Cortex of kidney (tissue), 1 donor: ENCODE measurements at places on chromosomes 1 and 21.

DNA sequence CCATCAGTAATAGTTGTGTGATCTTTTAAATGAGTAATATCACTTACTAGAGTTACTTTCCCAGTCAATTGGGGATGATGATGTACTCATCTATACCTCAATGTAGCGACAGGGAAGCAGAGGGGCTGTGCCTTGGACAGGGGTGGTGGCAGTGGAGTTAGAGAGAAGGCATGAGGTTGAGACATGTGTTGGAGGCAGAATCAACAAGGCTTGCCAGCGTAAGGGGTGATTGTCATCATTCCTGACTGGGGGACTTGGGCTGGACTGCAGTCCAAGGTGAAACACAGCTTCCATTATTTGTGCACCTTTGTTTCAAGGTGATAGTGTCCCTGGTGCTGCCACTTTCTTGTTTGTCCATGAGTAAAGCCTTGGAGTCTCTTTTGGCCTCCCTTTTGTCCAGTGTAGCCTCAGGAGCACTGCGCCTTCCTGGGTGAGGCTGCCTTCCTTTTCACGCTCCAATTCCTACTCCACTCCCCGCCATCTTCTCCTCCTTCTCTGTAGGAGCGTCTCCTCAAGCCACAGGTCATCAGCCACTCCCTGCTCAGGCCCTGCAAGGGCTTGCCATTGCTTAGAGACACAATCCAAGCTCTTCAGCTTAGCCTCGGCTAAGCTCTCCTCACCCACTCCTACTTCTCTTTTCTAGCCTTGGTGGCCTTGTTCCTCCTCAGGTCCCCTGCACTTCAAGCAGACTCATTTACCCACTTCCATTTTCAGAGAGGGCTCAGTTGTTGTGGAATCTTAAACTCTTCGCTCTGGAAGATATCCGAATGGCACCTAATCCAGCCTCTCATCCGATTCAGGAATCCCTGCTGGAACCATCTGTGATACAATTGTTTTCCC is 77.6 kb upstream of the CD34 start:
- DNase-seq, result no peak

DNA sequence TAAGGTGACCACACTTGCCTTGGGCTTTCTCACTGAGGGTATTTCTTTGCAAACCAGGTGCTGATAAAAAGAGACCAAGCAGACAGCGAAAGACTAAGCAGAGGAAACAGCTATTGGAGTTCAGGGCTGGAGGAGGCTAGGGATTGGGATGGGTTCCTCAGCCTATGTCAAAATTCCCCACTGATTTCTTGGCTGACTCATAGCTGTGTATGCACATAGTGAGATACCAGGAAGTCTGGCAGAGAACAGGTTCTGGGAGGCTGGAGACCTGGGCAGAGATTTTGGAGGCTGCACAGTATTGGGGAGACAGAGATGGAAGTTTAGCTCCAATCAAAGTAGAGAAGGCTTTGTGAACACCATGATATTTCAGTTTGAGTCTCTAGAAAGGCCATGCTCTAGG is 25.3 kb downstream of the YARS1 start:
- no peak for DNase-seq

DNA sequence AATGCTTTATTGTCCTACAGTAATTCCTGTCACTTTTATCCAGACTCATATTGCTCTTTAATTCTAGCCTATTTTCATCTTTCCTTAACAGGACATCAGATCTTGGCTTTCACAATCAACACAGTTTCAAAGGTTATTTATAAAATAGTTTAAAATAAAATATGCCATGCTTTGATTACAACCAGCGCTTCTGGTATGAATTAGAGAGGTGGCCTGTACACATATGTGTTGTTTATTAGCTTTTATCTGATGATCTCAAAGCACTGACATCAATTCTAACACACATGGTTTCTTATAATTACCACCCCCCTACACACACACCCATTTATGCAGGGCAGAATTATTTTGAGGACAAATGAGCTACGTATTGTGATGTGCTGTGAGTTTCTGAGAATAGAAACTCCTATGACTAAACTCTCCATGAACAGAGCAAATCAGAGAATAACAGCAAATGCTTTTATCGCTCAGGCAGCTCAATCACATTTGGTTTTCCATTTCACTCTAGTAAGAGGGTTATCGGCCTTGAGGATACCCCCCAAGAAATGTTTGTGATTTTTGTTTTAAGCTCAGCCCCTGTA is 18.0 kb downstream of the CD247 start:
- DNase-seq, result no peak

GRCh38 chr1:29129916-29130315 is 6.2 kb upstream of the TMEM200B start:
- DNase-seq, result no peak

- DNase-seq, result no peak
These were observed 375.3 kb upstream of the C1orf87 start for GRCh38 chr1:60448850-60449249.

DNA sequence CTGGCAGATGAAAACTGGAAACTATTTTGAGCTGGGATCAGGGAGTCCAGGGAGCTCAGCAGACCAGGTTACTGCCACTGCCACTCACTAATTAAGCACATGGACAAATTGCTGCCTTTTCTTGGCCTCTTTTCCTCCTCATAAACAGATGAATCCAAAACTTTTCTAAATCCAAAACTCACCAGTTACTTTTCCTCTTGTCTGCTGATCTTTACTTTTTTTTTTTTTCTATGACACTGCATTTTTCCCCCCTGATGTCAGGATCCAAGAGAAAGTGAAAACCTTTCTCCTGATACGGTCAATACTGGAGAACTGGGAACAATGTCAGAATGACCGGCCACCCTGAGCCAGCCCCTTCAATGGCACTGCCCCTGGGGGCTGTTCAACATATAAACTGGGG is 405.8 kb downstream of the DUSP10 start:
- DNase-seq, result no peak

GRCh38 chr1:192668409-192668983 is 32.5 kb downstream of the RGS13 start:
- DNase-seq, result no peak

DNA sequence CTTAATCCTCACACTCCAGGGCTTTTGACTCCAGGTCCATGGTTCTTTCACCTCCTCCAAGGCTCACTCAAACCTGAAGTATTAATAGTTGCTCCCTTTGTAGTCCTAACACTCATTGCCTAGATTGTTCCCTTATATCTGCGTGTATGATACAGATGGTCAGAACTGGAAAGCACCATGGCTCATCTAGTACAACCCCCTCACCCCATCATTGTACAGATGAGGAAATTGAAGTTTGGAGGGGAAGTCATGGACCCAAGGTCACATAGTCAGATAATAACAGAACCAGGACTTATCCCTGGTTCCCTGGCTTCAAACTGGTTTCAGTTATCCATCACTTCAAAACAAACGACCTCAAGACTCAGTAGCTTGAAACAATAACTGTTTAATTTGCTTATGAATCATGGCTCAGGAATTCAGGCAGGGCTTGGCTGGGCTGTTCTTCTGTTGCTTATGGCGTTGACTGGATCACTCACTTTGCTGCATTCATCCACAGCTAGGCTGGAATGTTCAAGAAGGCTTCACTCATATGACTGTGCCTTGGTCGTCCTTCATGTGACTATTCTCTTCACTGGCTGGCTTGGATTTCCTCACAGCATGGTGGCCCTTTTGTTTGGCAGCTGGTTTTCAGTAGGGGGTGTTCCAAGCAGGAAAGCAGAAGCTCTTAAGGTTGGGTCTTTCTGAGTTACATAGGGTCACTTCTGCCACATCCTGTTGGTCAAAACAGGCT is 5.0 kb downstream of the NOS1AP start:
- DNase-seq, result no peak

DNA sequence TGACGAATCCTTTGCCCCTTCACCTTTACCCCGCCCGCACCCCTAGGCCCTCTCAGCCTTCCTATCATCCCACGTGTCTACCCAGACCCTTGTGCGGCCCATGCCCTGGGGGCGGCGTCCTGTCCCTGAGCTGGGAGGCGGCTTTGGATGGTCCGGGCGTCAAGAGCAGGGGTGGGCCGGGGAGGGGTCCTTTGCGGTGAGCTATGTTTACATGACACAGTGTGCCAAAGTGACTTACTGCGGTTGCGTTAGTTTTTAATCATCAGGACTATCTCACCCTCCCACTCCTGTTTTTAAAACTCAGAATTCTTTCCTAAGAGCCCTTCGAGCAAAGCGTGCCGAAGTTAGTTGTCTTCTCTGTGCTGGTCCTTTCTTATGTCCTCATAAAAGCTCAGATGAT is 144.6 kb downstream of the PGBD5 start:
- no peak for DNase-seq

DNA sequence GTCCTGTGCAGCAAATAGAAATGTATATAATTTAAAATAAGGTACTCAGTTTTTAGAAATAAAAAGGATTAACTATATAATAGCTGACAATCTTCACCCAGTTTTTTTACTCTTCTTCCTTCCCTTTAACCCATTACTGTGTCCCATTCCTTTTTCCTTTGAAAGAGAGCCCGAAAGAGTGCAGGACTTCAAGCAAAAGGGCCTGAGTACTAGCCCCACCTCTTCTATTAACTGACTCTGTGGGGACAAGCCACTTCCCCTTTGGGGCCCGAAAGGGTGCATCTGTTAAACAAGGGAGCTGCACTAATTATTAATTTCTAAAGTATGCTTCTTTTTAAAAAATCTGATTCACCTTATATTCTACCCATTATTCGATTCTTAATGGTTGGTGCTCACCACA is 3.3 kb downstream of the USP24 start:
- DNase-seq, result no peak

GRCh38 chr1:93810316-93810715 is 68.7 kb downstream of the DNTTIP2 start:
- no peak for DNase-seq

DNA sequence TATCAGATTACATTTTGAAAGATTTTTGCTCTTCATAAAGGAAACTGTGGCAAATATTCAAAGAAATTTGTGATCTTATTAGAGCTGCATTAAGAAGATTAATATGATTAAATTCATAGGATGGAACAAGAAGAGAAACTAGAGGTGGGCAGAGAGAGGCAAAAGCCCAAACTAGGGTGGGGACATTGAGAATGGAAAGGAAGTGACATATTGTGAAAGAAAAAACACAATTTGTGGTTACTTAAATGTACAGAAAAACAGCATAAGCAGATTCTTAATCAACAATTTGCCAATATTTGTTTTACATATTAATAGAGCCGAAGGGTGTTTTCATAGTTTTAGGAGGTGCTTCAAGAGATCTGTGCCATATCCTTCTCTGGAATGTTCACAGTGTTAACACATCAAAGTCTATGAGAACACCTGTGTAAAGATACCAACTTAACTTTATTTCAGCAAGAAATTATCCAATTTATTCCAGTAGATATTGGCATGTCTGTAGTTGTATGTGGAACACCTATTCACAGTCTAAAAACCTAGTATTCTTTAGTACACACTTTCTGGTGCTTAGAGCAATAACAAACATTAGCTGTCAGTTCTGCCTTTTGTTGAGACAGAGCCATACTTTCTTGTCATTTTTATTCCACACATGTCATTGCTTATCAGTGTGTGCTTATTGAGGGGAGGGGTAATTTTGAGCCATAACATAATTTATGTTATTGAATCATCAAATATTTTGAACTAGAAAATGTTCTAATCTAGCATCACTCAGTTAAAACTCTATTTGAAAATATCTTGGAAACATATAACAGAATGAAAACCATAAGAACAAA is 401.5 kb downstream of the PTPRC start:
- no peak for DNase-seq

DNA sequence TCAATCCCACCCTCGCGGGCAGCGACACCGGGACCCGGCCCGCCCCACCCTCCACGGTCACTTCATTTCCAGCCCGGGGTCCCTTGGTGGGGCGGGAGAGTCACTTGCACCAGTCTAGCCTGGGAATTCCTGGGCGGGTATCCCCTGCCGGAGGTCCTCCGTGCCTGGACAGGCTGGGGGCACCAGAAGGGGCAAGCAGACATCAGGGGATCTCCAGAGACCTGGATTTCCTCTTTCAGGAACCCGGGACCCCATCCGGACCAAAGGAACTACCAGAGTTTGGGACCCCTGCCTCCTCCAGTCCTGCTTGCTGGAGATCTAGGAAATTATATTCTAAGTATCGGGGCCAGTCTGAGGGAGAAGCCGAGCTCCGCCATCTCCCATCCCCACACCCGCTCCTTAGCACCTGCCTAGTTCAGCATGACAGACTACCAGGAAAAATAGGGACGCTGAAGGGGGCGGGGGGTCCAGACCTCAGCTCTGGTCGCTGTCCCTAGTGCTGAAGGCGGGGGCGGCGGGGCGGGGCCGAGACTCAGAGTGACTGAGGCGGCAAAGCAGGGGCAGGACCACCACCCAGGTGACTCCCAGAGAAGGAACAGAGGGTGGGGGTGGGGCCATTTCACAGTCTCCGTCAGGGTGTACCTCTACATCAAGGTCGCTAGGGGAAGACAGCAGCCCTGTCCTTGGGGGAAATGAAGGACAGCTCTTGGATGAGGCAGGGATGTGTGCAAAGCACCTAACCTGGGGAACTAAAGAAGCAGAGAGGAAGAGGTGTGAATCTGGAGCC is 832 bp downstream of the HCN3 start:
- no peak for DNase-seq

- no peak for DNase-seq
These were observed 41.3 kb downstream of the ZBTB18 start for GRCh38 chr1:244092293-244092963.

- DNase-seq, result no peak
These were observed 957 bp downstream of the CAPN9 start for GRCh38 chr1:230747890-230748800.

DNA sequence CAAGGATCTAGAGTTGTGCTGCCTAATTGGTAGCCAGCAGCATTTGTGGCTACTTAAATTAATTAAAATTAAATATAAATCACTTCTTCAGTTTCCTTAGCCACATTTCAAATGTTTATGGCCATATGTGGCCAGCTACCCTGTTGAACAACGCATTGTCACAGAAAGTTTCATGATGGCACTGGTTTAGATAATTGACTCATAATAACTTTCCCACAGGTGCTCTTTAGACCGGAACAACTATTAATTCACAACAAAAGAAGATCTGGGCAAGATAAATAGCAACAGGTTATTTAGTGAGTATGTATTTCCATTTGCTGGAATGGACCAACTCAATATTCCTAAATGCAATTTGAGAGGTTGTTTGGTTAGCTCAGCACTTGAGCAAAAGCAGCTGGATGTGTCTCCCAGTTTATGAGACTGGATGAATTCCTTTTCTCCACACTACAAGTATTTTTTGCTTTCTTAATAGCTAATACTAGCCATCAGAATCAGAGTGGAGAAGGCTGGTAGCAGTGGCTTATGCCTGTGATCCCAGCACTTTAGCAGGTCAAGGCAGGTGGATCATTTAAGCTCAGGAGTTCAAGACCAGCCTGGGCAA is 3.7 kb upstream of the AMIGO1 start:
- no peak for DNase-seq

- DNase-seq, result no peak
These were observed 165.7 kb downstream of the NCAM2 start for GRCh38 chr21:21163904-21164303.

DNA sequence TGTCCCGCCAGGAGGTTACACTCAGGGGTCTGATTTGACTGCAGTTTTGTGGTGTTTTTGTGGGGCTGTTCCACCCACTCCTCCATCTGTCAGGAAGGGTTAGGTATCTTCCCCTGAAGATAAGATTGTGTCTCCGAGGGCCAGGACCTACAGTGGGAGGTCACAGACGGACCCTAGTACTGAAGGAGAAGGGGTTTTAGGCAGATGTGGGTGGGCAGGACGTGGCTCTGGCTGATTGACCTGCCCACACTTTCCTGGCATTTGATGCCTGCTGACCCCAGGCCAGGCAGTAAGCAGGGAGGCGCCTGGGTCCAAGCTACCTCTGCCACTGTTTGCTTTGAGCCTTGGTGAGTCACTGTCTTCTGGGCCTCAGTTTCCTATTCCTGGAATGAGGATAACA is 13.9 kb downstream of the RPS6KA1 start:
- DNase-seq, result no peak

- DNase-seq, result no peak
These were observed 179.4 kb upstream of the ADAMTS5 start for GRCh38 chr21:27146268-27146667.
